ENCODE measurements at places on chromosomes 2 and 18.
A peak's percentile ranks its signal among the peaks of the same experiment; 100 is the strongest.

- DNase-seq, result peak; percentile 33
Measured at GRCh38 chr2:111167076-111167862, 46.6 kb downstream of the BCL2L11 start.

GRCh38 chr2:234828382-234829073 is 123.3 kb upstream of the SH3BP4 start:
- DNase-seq, result no peak

DNA sequence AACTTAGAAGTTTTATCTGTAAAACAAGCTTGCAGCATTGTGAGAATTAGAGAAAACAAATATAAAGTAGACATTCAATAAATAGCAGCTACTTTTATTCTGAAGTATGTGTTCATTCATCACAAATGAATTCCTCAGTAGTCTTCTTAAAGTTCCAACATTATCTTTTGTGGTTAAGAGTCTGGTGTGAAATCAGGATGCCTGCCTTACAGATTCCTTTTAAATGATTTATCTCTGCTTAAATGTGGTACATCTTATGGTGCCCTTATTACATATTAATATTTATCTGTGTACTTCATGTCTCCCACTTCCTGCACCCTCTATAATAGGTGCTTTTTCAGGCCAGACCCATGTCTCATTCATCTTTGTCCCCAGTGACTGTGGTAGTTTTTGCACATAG is 595.0 kb downstream of the STK39 start:
- DNase-seq, result no peak

DNA sequence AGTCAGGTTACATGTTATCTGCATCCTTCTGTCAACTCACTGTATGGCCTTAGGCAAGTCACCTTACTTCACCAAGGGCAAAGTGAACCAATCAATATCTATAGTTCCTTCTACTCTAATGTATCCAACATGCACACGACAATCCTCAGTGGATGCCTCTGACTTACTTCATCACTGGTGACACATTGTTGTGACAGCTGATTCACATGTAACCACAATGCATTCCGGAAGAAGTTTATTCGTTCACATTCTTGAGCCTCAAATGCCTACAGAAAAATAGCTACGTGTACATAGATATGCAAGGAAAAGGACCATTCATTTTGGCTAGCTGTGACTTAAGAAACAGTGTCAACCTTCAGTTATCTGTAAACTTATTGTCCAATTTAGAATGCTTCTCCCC is 26.3 kb upstream of the EPG5 start:
- DNase-seq, result no peak

DNA sequence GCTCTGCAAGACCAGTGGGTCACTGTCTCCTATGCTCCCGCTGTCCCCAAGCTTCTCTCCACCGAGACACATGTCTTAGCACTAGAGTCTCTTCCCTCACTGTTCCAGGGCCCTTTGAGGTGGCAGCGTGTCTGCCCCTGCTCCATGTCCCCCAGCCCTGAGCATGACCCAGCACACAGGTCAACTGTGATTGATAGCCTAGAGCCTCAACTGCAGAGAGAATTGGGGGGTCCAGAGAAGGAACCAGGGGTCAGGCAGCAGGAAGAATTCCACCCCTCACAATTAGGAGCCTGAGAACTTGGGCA is 54.6 kb upstream of the ODC1 start:
- DNase-seq, result no peak

DNA sequence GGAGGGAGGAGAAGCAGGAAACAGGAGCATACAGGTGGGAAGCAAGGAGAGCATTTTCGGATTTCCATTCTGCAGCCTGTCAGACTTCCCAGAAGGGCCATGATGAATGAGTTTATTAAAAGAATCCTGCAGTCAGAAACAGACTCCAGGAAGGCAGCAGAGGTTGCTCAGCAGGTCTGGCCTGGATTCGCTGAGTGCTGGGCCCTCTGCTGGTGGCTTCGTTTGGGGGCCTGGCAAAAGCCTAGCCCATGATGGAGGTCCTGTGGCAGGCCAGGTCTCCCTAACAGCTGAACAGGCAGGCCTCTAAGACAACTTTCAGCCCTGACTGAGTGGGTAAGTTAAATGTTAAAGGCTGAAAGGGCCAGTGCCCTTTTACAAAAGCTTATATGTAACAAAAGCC is 108.2 kb upstream of the CAPN13 start:
- no peak for DNase-seq

GRCh38 chr2:68345129-68345875 is 19.8 kb upstream of the PLEK start:
- no peak for DNase-seq

GRCh38 chr18:38038242-38038641 is 472.6 kb upstream of the CELF4 start:
- no peak for DNase-seq

GRCh38 chr2:113872201-113872600 is 17.7 kb upstream of the ACTR3 start:
- DNase-seq, result no peak

GRCh38 chr18:48542513-48543181 is 3.8 kb downstream of the CTIF start:
- no peak for DNase-seq

DNA sequence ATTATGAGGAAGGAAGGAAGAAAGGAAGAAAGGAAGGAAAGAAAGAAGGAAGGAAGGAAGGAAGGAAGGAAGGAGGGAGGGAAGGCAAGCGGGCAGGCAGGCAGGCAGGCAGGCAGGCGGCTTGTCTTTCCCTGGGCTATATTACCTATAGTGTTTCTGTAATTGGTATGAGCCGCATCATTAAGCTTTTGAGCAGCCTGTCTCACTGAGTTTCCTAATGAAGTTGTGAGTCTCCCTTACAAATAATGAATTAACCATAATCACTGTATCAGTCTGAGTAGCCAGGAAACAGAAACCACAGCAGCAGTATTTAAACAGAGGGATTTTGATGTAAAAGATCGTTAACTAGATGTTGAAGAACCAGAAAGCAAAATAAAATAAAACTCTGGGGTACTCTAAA is 11.8 kb upstream of the SULT1C3 start:
- no peak for DNase-seq

DNA sequence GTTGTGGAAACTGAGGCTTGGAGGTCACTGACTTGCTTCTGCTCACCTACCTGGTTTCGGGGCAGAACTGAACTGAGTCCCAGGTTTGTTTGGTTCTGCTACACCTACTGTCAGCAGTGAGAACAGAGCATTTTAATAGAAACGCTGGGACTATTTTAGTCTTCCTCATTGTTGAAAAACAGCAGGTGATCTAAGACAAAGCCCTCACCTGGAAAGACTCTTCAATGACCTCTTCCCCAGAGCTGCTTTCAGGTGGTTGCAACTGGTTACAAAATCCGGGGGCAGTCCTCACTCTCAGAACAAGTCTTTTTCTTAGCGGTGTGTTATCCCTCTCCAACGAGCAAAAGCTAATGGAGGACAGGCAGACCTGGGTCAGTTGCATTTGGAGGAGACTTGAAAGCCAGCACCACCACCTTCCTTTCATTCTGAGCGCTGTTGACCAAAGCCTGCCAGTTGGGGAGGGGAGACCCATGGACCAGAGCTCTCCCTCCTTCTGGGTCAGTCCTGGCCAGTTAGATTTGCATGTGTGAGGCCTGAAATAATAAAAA is 217.0 kb downstream of the NCK2 start:
- DNase-seq, result no peak

GRCh38 chr2:188787658-188788240 is 186.4 kb upstream of the COL3A1 start:
- DNase-seq, result no peak

GRCh38 chr18:25962176-25962575 is 128.2 kb downstream of the SS18 start:
- DNase-seq, result no peak

DNA sequence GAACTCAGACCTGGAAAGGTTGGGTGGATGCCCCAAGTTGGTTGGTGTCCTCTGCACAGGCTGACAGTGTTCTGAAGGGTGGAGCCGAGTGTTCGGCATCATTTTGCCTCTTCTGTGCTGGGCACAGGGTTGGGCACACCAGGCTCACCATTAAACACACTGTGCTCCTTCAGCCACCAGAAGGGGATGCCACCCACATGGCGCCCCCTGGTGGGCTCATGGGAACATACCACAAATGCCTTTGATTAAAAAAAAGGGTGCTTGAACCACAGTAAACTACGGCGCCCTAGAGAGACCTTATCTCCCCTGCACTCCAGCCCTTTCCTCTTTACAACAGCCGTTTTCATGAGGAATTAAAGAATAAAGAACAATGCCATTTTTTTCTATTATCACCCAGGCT is 89.4 kb downstream of the CELF4 start:
- DNase-seq, result no peak

DNA sequence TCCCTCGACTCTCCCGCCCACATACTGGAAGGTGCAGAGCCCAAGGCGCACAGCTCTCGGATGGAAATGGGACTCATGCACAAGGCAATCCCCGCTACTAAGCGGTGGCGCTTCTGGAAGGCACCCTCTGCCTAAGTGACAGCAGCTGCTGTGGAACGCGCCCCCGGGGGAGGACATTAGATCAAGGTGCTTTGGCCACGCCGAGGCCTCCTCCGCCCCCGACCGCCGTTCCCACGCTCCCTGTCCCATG is 202 bp downstream of the MCEE start:
- no peak for DNase-seq

GRCh38 chr2:79114797-79115494 is 5.3 kb upstream of the REG1A start:
- DNase-seq, result no peak

- no peak for DNase-seq
Measured at GRCh38 chr2:33404321-33404720, 72.1 kb upstream of the RASGRP3 start.

DNA sequence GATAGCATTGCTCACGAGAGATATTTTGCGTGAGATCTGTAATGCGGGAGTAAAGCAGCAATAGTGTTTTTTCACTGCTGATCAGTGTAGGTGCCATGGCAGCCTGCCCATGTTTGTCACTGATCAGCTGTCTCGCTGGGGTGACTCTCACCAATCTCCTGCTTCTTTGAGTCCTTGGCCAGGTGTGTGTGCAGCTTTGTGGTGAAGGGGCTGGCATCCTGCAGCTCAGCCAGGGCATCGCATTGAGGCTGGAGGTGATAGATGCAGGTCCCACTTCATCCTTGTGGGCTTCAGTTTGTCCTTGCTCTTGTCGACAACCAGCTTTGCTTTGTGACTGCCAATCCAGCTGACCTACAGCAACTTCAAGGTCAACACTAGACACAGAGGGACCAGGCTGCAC is 258.3 kb upstream of the CXCR4 start:
- no peak for DNase-seq
